ENCODE measurements at places on chromosomes 11 and 22.

- no peak for DNase-seq
Observed at GRCh38 chr11:119912229-119912628, 183.2 kb upstream of the NECTIN1 start.

- DNase-seq = no peak
Observed at GRCh38 chr22:49918911-49919881, 762 bp downstream of the CRELD2 start.

- DNase-seq = no peak
Observed at GRCh38 chr22:32839831-32840584, 38.5 kb downstream of the TIMP3 start.

GRCh38 chr11:47616726-47617416 lies 22.7 kb upstream of the C1QTNF4 start:
- peak; percentile 56 for DNase-seq

- DNase-seq = no peak
Observed at GRCh38 chr11:11081776-11082175, 223.9 kb upstream of the ZBED5 start.

DNA sequence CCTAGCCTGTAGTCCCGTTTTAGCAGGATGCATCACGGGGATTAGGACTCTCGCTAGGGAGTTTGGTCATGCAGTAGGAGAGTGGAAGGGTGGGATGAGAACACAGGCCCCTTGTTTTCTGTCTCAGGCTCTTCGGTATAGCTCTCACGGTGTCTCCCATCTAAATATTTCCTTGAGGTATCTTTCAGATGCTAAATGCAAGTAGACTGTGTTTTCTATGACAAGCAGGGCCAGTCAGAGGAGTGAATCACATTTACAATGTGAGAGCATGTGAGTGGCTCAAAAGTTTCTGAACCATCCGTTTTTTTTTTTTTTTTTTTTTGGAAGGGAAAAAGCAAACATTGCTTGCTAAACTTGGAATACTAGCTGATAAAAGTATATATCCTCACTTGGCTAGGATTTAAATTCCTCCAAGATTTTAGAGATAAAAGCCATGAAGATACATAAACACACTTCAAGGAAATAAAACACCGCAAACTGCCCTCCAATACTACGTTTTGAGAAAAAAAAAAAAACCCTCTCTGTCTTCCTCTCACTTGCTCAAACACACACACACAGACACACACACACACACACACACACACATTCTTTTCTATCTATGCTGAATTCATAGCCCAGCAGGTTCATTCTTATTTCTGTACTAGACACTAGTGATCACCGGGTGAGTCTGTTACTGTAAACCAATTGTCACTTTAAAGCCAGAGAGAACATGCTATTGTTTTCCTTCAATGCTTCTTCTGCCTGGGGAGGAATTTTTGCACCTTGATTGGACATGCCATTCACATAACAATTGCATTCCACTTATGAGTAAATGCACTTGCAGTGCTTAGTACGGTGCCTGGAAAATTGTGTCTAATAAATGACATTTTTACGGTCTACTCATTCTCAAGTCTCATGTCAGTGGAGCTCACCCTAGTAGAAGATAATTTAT lies 224.6 kb upstream of the CCDC90B start:
- DNase-seq = no peak

GRCh38 chr22:21009638-21010425 lies 5.1 kb upstream of the P2RX6 start:
- no peak for DNase-seq

GRCh38 chr11:94602430-94603372 lies 35.5 kb downstream of the PIWIL4 start:
- no peak for DNase-seq

DNA sequence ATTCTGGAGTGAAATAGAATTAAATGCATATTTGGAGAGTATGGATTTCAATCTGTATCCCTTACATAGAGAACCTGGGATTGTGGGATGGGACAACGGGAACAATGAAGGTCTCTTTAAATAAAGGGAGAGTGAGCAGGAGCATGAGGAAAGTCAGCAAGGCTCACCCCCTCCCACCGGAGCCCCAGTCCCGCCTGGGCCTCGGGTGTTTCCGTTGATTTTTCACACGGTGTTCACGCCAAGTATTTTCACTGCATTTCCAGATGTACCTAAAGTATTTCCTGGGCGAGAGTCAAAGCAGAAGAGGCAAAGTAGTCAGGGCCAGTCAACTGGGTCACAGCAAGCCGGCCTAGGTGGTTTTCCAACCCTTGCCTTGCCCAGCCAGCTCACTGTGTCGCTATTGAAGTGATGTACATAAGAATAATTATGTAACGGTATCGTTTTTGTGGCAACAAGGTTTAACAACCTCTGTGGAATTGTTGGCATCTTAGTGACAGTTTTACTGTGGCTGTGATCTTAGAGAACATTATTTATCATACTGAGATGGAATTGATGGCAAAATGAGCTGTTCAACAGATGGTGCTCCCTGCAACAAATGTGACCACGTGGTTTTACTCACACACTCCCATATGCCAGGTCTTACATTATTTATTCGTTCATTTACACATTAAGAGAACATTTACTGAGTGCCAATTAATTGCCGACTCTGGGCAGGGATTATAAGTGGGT lies 177.3 kb downstream of the ADAMTS15 start:
- no peak for DNase-seq

- no peak for DNase-seq
Observed at GRCh38 chr11:130647371-130647770, 198.9 kb downstream of the ADAMTS15 start.

- DNase-seq = no peak
Observed at GRCh38 chr11:9922806-9923205, 258.9 kb downstream of the SWAP70 start.

GRCh38 chr22:16955678-16956210 lies 52.3 kb downstream of the GAB4 start:
- DNase-seq = no peak

- no peak for DNase-seq
Observed at GRCh38 chr11:38498721-38499120, 1900.7 kb upstream of the RAG2 start.

GRCh38 chr11:17747131-17747955 lies 12.8 kb downstream of the KCNC1 start:
- DNase-seq = no peak

GRCh38 chr11:58770627-58771457 lies 39.1 kb upstream of the GLYAT start:
- no peak for DNase-seq

All from 8988T (cell line).